ENCODE measurements at places on chromosomes 11 and 22. TPM values are rescaled to one million over a fixed set of nuclear protein-coding genes. Genes with fewer than 3 reads are reported as not detected.

FAM227A gene
- total RNA-seq: 0.28 TPM

DNA sequence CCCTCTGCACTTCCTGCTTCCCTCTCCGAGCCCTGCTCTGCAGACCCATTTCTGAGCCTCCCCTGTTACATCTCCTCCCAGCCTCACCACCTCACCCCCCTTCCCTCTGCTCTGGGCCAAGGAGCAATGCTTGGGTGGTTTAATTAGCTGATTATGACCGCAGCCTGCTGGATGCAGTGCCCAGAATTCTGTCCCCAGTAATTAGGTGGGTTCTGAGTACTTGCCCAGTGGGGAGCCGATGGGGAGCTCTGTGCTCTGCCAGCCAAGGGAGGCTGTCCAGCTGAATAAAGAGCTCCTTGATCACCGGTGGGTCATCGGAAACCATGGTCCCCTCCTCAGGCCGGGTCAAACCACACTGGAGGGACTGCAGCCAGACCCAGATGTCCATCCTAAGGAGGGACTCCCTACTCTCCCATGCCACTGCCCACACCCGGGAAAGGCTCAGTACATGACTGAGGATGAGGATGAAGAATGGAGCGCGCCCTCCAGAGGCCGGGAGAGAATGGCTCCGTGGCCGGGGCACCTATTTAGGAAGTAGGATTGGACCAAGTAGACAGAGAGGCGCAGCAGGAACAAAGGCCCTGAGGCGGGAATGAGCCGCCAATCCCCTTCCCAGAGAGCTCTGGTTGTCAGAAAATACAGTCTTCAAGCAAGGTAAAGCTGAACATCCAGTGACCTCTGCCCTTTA is 9.1 kb downstream of the ARRB1 start:
- no peaks in the 10 kb centered on the region for H3K36me3 ChIP-seq
- peaks cover 67% of the 10 kb centered on the region for H3K4me1 ChIP-seq
- no peak for DNase-seq
- peak overlapping the region; percentile 3 for H3K27ac ChIP-seq
- no peaks in the 10 kb centered on the region for H3K27me3 ChIP-seq

DNA sequence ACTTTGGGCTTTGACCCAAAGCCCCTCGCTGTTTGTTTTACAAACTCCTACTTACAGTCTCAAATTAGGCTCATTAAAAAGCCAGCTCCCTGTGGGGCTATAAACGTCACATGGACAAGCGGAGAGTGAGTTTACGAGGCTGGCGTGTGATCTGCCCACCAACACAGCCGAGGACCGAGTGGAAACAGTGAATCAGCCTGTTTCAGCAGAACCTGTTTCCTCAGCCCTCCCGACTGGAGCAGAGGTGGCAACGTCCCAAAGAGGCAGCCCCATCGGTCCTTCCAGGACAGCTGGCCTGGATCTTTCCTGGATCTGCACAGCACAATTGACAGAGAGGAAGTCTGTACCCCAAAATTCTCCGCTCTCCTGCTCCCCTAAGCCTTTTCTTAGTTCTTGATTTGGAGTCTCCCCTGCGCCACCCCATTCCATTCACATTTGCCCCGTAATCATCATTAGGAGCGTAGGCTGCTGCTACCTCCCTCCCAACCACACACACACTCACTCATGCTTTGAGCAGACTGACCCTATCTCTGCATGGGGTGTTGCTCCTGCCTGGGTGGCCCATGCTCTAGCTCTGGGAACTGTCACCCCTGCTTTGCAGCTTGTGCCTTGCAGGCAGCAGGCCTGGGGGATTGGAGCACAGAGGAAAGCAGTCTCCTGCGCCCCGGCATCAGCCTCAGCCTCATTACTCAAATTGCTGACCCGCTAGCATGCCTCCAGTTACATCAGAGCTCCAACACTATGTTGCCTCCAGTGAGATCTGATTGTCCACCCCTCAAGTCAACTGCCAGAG is 117.8 kb downstream of the NAT10 start:
- H3K36me3 ChIP-seq: no peaks in the 10 kb centered on the region
- H3K4me3 ChIP-seq: no peak overlapping the region
- no peaks in the 10 kb centered on the region for H3K27me3 ChIP-seq
- peaks cover 9% of the 10 kb centered on the region for H3K4me1 ChIP-seq
- H3K27ac ChIP-seq: peak overlapping the region; percentile 1

DNA sequence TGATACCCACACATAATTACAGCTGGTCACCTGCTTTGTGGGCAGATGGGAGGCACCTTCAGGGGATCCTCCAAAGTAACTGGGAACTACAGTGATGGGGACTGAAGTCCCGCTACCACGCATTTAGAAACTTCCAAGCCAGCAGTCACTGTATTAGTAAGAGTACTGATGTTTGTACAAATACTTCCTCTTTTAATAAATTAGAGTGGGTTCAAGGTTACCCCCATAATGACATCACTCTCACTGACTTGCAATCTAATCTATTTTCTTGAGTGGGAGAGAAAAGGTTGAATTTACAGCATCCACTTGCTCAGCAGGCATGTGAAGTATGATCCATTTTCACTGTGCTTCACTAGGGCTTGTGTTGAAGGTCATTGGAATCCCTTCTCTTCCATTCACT is 72.1 kb upstream of the TIMP3 start:
- no peaks in the 10 kb centered on the region for H3K36me3 ChIP-seq
- H3K4me3 ChIP-seq: no peak overlapping the region
- DNase-seq: no peak
- H3K4me1 ChIP-seq: peaks cover 5% of the 10 kb centered on the region
- no peak overlapping the region for H3K27ac ChIP-seq
- H3K27me3 ChIP-seq: peaks cover 19% of the 10 kb centered on the region

GRCh38 chr11:129996113-129996870 is 6.3 kb downstream of the PRDM10 start:
- no peaks in the 10 kb centered on the region for H3K27me3 ChIP-seq
- H3K4me3 ChIP-seq: no peak overlapping the region
- H3K27ac ChIP-seq: no peak overlapping the region
- H3K36me3 ChIP-seq: peaks cover 32% of the 10 kb centered on the region

- no peaks in the 10 kb centered on the region for H3K27me3 ChIP-seq
- H3K36me3 ChIP-seq: no peaks in the 10 kb centered on the region
- H3K4me1 ChIP-seq: no peaks in the 10 kb centered on the region
- DNase-seq: no peak
Observed at GRCh38 chr22:27253108-27253902, 548.3 kb downstream of the MN1 start.

GRCh38 chr11:92204731-92205130 is 19.9 kb upstream of the FAT3 start:
- no peak for DNase-seq
- no peak overlapping the region for H3K4me3 ChIP-seq

- H3K4me3 ChIP-seq: no peak overlapping the region
- H3K27me3 ChIP-seq: peaks cover 16% of the 10 kb centered on the region
- H3K36me3 ChIP-seq: no peaks in the 10 kb centered on the region
- no peak for DNase-seq
Observed at GRCh38 chr11:2237457-2238238, 32.7 kb downstream of the ASCL2 start.

ZFTA gene
- 7.0 TPM for total RNA-seq

GRCh38 chr11:6022956-6023355 is 7.6 kb downstream of the OR56A1 start:
- no peak overlapping the region for H3K4me3 ChIP-seq
- H3K4me1 ChIP-seq: no peaks in the 10 kb centered on the region
- H3K27ac ChIP-seq: no peak overlapping the region

NCAM1 gene
- total RNA-seq: not detected

GRCh38 chr11:20010156-20010850 is 150.0 kb downstream of the DBX1 start:
- no peak overlapping the region for H3K4me3 ChIP-seq
- DNase-seq: no peak
- H3K27me3 ChIP-seq: peaks cover 9% of the 10 kb centered on the region
- H3K27ac ChIP-seq: no peak overlapping the region

APOBEC3A gene
- not detected for total RNA-seq

DNA sequence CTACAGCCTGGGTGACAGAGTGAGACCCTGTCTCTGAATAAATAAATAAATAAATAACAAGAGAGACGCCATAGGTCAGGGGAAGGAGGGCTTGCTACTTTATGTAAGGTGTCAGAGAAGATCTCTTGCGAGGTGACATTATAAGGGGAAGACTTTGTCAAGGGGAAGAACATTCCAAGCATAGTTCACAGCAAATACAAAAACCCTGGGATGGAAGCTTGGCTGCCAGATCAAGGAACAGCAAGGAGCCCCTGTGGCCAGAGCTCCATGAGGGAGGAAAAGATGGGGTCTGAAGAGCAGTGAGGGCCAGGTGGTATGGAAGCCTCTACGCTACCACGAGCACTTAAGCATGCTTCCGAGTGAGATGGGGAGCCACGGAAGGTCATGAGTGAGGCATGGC is 62.3 kb downstream of the AHNAK start:
- H3K4me1 ChIP-seq: peaks cover 1% of the 10 kb centered on the region
- H3K36me3 ChIP-seq: no peaks in the 10 kb centered on the region
- H3K4me3 ChIP-seq: no peak overlapping the region
- H3K27me3 ChIP-seq: peaks cover 3% of the 10 kb centered on the region

RAB38 gene
- total RNA-seq: 2.0 TPM

GRCh38 chr11:76069001-76069400 is 137.3 kb downstream of the WNT11 start:
- no peaks in the 10 kb centered on the region for H3K4me1 ChIP-seq
- H3K27ac ChIP-seq: no peak overlapping the region
- H3K4me3 ChIP-seq: no peak overlapping the region
- H3K36me3 ChIP-seq: peaks cover 8% of the 10 kb centered on the region

GRCh38 chr11:113690619-113691569 is 15.2 kb downstream of the TMPRSS5 start:
- no peaks in the 10 kb centered on the region for H3K27me3 ChIP-seq
- H3K36me3 ChIP-seq: no peaks in the 10 kb centered on the region
- peaks cover 18% of the 10 kb centered on the region for H3K4me1 ChIP-seq
- no peak overlapping the region for H3K27ac ChIP-seq

GRCh38 chr11:8219257-8220021 is 44.2 kb downstream of the LMO1 start:
- peaks cover 3% of the 10 kb centered on the region for H3K4me1 ChIP-seq
- H3K4me3 ChIP-seq: no peak overlapping the region
- no peak overlapping the region for H3K27ac ChIP-seq
- DNase-seq: no peak
- no peaks in the 10 kb centered on the region for H3K36me3 ChIP-seq

CACNA1I gene
- 0.09 TPM for total RNA-seq

DNA sequence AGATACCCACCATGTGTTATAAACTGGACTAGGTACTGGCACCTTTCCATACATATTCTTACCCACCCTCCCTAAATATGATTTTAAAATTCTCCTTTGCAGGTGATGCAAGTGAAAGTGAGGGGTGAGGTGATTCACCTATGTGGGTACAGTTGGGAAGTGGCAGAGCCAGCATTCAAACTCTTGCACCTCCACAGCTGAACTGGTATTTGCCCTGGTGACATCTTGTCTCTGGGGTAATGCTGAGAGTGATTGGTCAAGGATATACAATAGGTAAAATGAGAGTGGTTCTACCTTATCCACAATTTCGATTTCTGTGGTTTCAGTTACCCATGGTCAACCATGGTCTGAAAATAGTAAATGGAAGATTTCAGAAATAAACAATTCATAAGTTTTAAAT is 288.2 kb downstream of the MIAT start:
- H3K36me3 ChIP-seq: no peaks in the 10 kb centered on the region
- H3K27ac ChIP-seq: no peak overlapping the region
- H3K27me3 ChIP-seq: peaks cover 2% of the 10 kb centered on the region
- no peak overlapping the region for H3K4me3 ChIP-seq
- DNase-seq: no peak

DNA sequence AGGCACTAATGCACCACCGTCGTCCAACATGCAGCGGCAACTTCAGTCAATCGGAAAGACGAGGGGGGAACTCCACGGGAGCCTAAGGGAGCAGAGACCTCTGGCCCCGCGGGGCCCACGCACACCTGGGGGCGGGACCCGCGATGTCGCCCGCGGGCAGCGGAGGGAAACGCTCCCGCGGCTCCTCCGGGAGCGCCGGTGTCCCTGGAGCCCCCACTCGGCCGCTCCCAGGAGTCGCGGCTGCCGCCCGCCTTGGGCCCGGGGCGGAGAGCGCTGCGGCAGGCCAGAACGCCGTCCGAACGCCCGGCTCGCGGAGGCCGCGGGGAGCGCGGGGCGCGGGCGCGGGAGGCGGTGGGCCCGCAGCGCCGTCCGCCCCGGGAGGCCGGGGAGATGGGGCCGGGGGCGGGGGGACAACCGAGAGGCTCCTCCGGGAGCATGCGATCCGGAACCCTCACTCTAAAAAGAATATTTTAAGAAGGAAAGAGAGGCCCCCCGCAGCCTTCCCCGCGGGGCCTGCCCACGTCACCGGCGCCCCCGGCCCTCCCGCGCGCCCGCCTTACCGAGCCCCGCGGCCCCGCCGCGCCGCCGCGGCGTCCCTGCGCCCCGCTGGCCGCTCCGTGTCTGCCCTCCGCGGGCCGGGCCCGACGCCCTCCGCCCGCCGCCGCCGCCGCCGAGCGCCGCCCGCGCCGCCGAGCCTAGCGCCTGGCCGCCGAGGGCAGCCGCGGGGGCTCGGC is 86.6 kb upstream of the ARHGAP32 start:
- H3K4me3 ChIP-seq: peak overlapping the region; percentile 82
- H3K27me3 ChIP-seq: peaks cover 42% of the 10 kb centered on the region
- no peaks in the 10 kb centered on the region for H3K36me3 ChIP-seq
- DNase-seq: no peak
- peaks cover 38% of the 10 kb centered on the region for H3K4me1 ChIP-seq

CSRP3 gene
- total RNA-seq: not detected

All from activated T-helper 2 cell treated with anti-CD3 and anti-CD28 coated beads, Interferon-gamma antibody, Interleukin-2, Interleukin-4, amounts not matched to agents 10 μg/mL and 5 μg/mL and 100 μg/mL, durations not matched to agents 14 hours and 24 hours and 36 hours (primary cell).